ENCODE measurements at places on chromosomes 2 and 18.

GRCh38 chr2:70852824-70853223 lies 17.2 kb upstream of the CD207 start:
- DNase-seq, result no peak

DNA sequence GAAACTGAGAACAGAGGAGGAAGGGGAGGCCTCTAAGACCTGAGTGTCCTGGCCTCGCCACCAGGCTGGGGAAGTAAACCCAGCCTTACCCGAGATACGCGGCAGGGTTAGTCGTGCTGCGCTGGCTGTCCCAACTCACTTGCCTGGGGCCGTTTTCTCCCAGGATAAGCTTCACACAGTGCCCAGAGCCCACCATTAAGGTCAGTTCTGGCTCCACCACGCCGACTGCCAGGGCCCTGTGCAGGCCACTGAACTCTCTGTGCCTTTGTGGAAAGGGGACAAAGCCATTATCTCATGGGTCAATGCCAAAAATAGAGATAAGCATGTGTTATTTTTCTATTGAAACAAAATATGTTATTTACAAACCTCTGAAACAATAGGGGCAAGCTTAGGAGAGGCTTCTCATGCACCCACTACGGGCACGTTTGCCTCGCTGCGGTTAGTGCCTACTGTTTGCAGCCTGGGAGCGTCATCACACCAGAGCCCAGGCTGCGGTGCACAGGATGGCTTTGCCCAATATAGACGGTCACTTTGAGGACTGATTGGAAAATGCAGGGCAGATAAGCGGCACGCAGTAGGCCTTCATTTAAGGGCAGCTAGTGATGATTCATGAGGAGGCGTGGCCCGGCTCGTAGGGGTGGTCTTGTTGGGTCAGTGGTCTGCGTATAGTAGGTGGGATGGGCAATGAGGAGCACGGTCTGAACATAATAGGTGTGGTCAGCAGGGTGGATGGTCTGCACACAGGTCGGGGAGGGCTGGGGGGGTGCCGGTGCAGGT lies 242.1 kb downstream of the GLI2 start:
- DNase-seq, result no peak

DNA sequence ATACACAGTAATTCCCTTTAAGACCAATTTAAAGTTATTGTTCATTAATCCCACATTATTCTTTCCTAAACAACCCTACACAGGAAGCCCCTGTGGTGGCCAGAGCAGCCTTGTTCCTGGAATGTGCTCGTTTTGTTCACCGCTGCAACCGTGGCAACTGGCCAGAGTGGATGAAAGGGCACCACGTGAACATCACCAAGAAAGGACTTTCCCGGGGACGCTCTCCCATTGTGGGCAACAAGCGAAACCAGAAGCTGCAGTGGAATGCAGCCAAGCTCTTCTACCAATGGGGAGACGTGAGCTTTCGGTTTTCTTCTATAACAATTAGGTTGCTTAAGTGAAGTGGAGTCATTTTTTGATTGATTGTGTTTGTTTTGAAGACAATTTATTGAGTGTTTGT lies 101.0 kb downstream of the UNC80 start:
- no peak for DNase-seq

GRCh38 chr2:32237996-32238395 lies 26.7 kb downstream of the NLRC4 start:
- DNase-seq, result no peak

DNA sequence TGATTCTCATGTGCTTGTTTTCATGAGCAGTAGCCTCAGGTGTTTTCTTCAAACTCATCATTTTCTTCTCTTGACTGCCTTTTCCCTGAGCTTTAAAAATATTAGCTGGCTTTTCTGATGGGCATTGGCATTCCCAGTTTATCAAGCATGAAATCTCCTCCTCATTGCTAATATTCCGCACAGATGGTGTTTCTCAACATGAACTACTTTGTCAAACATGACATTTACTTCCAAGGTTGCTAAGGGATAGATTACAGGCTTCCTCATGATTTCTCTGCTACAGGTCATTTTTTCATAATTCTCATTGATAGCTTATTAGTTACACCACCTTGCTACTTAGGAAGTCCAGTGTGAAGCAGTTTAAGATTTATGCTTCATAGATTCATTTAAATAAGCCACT lies 1116.9 kb upstream of the CNTNAP5 start:
- DNase-seq, result no peak
